ENCODE measurements at places on chromosomes 7 and 10. TPM values are rescaled to one million over a fixed set of nuclear protein-coding genes. Genes with fewer than 3 reads are reported as not detected.

DNA sequence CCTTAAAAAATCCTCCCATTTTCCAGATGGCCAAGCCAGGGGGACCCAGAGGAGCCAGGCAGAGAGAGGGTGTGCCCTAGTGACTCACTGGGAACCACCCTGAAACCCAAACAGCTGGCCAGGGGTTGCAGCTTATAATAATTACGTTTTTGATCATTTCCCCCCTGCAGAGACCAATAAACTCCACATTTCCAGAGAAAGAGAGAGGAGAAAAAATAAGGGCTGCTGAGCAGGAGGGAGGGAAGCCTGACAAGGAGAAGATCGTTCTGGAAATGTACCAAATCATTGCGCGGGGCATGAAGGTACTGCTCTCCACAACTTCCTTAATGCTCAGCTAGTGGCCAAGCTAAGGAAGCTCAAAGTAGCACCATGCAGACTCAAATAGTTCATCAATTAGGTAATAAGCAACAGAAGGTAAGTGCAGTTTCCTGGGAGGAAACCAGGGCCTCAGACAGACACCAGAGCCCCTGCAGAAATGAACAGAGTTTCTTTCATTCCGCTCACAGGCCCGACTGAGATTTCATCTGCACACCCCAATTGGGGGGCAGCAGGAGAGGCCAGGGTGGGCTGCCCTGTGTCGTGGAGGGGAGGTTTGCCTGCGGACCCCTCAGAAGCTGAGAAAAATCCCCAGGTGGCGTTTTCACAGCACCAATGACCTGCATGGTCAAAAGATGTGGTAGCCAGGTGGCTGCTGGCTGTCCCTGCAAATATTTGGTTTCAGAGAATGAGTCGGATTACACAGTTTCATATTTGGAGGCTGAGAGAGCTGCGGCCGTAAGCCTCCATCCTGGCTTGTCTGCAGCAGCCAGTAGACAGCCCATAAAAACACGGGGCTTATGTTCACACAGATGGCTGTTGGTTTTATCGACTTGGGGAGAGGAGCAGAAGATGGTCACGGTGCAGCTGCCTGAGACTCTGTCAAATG lies 153.2 kb upstream of the LYZL2 start:
- DNase-seq, result peak; percentile 74

GRCh38 chr10:77357185-77357584 lies 280.4 kb downstream of the KCNMA1 start:
- DNase-seq, result no peak

DNA sequence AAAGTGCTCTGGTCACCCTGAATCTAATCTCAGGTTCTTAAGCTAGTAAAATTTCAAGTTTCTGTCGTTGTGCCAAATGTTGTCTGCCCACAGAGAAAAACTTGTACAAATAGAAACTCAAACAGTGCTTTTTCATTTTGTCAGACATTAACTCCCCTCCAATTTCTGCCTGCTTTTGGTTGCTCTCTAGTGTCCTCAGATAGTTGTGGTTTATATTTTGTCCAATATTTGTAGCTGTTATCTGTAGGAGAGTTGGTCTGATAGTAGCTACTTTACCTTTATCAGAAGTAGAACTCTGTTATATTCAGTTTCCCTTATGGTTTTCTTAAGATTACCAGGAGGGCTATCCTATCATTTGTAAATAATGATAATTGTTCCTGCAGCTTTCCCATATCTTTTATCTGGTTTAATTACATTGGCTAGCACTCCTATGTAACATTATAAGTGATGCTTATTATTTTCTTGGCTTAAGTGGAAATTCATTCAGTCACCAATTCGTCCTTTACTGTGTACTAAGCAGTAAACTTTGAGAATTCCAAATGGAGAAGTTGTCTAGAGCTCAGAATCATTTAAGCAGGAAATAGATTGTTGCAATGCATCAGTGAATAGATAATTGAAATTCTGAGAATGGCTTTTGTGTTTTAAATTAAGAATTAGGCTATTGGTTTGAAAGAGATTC lies 91.0 kb downstream of the ANKIB1 start:
- no peak for DNase-seq

Gene BAMBI
- total RNA-seq, result 10.4 TPM

GRCh38 chr10:122780391-122780790 lies 65.3 kb downstream of the CUZD1 start:
- peak; percentile 15 for DNase-seq

- DNase-seq, result peak; percentile 68
Observed at GRCh38 chr7:49396229-49396628, 377.2 kb upstream of the VWC2 start.

- DNase-seq, result no peak
Observed at GRCh38 chr10:23968301-23968700, 240.6 kb upstream of the KIAA1217 start.

- DNase-seq, result no peak
Observed at GRCh38 chr10:61987951-61988379, 86.5 kb downstream of the ARID5B start.

- no peak for DNase-seq
Observed at GRCh38 chr10:84547616-84548015, 219.2 kb downstream of the CCSER2 start.

DNA sequence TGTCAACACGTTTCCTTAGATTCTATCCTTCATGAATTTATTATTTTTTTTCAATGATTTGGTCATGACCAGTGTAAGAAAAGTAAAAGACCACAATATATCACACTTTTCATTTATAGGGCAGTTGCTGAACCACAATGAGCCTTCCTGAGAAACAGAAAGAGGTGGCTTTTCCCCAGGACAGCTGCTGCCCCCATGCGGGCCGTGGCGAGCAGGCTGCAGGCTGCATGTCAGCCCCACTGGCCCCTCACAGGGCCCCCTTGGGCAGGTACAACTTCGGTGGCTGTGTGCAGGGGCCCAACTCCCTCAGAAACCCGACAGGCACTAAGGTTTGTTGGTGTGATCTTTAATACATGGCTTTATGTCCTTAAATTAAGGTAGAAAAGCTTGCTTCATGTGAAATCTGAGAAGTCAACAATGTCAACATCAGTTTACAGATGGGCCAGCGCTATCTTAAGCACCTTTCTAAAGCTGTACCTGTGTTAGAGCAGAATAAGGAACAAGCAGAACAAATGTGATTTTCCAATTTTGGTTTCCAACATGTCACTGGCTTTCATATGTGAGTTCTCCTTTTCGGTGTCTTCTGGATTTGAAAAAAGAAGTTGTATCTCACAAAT lies 10.6 kb downstream of the BEND7 start:
- no peak for DNase-seq

- DNase-seq, result peak; percentile 45
Observed at GRCh38 chr7:114865564-114865963, 56.3 kb upstream of the MDFIC start.

- peak; percentile 56 for DNase-seq
Observed at GRCh38 chr10:123287594-123288247, 133.5 kb downstream of the BUB3 start.

GRCh38 chr7:85165263-85165662 lies 21.6 kb downstream of the SEMA3D start:
- DNase-seq, result no peak

DNA sequence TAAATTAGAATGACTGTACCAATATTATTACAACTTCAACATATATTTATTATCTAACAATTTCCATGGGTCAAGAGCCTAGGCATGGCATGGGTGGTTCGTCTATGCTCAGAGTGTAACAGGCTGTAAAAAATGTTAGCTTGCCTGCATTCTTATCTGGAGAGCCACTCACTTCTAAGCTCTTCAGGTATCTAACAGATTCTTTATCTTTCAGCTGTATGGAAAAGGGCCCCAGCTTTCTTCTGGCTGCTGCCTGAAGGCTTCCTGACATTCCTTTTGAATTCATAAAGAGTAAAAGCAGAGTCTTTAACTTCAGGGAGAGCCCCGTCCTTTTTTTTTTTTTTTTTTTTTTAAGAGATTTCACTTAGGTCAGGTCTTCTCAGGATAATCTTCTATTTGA lies 648.8 kb downstream of the NXPH1 start:
- DNase-seq, result no peak

GRCh38 chr10:111023060-111023459 lies 53.8 kb upstream of the ADRA2A start:
- DNase-seq, result no peak

GRCh38 chr10:98950106-98950505 lies 285.5 kb downstream of the HPSE2 start:
- no peak for DNase-seq

Gene NEURL1
- total RNA-seq, result 0.05 TPM

DNA sequence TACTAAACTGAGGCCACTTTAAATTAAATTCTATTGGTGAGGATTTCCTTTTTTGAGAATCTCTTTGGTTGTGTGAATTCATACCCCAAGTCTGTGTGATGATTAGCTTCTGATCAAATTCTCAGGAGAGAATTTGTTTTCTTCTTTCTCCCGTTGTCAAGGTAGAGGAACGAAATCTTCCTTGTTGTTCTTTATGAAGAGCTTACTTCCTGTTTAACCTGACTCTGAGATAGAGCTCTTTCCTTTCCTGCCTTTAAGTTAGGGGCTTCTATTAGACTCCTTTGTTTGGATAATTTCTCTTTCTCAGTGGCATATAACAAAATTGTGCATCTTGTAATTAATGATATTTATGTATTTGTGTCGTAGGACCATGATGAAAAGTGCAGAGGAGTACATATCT lies 572.1 kb downstream of the REEP3 start:
- DNase-seq, result no peak

All from renal cortical epithelial cell (primary cell).